Spinal cord (tissue), 10 donors: ENCODE measurements at places on chromosomes 7 and 10. TPM values are rescaled to one million over a fixed set of nuclear protein-coding genes. Genes with fewer than 3 reads are reported as not detected.
A peak's percentile ranks its signal among the peaks of the same experiment; 100 is the strongest.

The PPP1R17 gene
- total RNA-seq, result 1.8 TPM

The TRIM56 gene
- total RNA-seq, result 10.9 TPM

The MPP7 gene
- 3.9 TPM for total RNA-seq

The SPDYE3 gene
- not detected for total RNA-seq

The LIPF gene
- total RNA-seq, result not detected

The ADRB1 gene
- total RNA-seq, result 2.9 TPM

The INHBA gene
- total RNA-seq, result 8.3 TPM

The FFAR4 gene
- total RNA-seq, result 0.06 TPM

DNA sequence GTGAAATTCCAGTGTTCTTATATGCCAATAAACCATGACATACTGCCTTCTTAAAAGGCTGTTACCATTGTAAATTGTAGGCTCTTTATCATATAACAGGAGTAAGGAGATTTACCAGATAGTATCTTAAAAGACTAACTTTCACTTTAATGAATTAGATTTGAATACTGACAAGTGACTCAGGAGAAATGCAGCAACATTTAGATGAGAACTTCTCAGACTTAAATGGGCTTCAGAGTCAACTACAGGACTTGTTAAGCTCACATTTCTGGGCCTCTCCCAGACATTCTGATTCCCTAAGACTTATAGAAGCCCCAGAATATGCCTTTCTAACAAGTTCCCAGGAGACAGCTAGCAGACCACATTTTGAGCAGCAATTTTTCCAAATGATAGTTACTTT, 466.3 kb downstream of the ARL4A start:
- no peak overlapping the region for H3K4me3 ChIP-seq
- DNase-seq, result no peak
- no peak overlapping the region for H3K27ac ChIP-seq
- no peaks in the 10 kb centered on the region for H3K36me3 ChIP-seq
- H3K27me3 ChIP-seq, result no peaks in the 10 kb centered on the region

GRCh38 chr10:82538272-82538671, 663.3 kb downstream of the NRG3 start:
- H3K27me3 ChIP-seq, result no peaks in the 10 kb centered on the region
- no peak for DNase-seq
- no peak overlapping the region for H3K4me3 ChIP-seq
- H3K27ac ChIP-seq, result no peak overlapping the region
- no peaks in the 10 kb centered on the region for H3K36me3 ChIP-seq

- H3K27me3 ChIP-seq, result no peaks in the 10 kb centered on the region
- no peaks in the 10 kb centered on the region for H3K36me3 ChIP-seq
- peaks cover 14% of the 10 kb centered on the region for H3K4me1 ChIP-seq
- H3K27ac ChIP-seq, result no peak overlapping the region
- DNase-seq, result no peak
These were observed 43.1 kb upstream of the FOXK1 start for GRCh38 chr7:4638781-4639575.

- DNase-seq, result no peak
- H3K27me3 ChIP-seq, result no peaks in the 10 kb centered on the region
- H3K4me1 ChIP-seq, result no peaks in the 10 kb centered on the region
These were observed 256.8 kb downstream of the ELFN1 start for GRCh38 chr7:1926908-1927306.

GRCh38 chr10:3485057-3485686, 299.8 kb downstream of the KLF6 start:
- peak overlapping the region; percentile 70 for H3K27ac ChIP-seq
- no peaks in the 10 kb centered on the region for H3K36me3 ChIP-seq
- no peaks in the 10 kb centered on the region for H3K27me3 ChIP-seq
- DNase-seq, result no peak

- H3K27me3 ChIP-seq, result no peaks in the 10 kb centered on the region
- DNase-seq, result no peak
- no peak overlapping the region for H3K27ac ChIP-seq
- no peak overlapping the region for H3K4me3 ChIP-seq
- no peaks in the 10 kb centered on the region for H3K36me3 ChIP-seq
These were observed 235.8 kb downstream of the CHCHD3 start for GRCh38 chr7:132846086-132846485.

GRCh38 chr7:21944616-21945453, 864 bp downstream of the CDCA7L start:
- peak; percentile 66 for DNase-seq
- peaks cover 16% of the 10 kb centered on the region for H3K4me1 ChIP-seq
- H3K27me3 ChIP-seq, result peaks cover 15% of the 10 kb centered on the region
- peak overlapping the region; percentile 15 for H3K27ac ChIP-seq

DNA sequence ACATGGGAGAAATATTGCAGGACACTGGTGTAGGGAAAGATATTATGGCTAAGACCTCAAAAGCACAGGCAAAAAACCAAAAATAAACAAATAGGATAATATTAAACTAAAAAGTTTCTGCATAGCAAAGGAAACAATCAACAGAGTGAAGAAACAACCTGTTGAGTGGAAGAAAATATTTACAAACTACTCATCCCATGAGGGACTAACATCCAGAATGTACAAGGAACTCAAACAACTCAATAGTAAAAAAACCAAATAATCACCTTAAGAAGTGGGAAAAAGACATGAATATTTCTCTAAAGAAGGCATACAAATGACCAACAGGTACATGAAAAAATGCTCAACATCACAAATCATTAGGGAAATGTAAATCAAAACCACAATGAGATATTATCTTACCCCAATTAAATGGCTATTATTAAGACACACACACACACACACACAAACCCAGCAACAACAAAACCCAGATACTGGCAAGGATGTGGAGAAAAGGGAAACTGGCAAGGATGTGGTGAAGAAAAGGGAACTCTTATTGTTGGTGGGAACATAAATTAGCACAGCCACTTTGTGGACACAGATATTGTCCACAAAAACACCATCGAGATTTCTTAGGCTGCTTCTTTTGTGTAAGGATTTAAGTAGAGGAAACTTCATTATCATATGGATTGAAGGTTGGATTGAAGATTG, 9.8 kb upstream of the RAB18 start:
- H3K27me3 ChIP-seq, result no peaks in the 10 kb centered on the region
- H3K4me1 ChIP-seq, result no peaks in the 10 kb centered on the region

DNA sequence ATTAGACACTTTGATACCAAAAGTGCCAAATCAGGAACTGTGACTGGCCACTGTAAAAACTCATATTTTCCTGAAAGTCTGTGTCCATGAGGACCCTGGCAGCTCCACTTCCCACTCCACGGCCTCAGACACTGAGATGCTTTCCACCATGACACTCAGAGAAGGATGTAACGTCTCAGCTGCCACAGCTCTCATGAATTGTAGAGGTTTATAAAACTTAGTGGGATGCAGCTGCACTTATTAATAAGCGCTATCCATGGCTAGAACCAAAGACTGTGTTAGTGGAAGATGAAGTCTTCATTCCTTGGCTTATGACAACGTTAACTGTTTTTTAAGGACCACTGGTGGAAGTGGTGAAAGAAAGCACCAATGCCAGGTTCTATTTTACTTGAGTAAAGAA, 121.0 kb downstream of the ITIH5 start:
- H3K27me3 ChIP-seq, result no peaks in the 10 kb centered on the region
- DNase-seq, result no peak
- H3K27ac ChIP-seq, result no peak overlapping the region
- H3K4me3 ChIP-seq, result no peak overlapping the region
- H3K36me3 ChIP-seq, result no peaks in the 10 kb centered on the region
- H3K4me1 ChIP-seq, result peaks cover 18% of the 10 kb centered on the region

DNA sequence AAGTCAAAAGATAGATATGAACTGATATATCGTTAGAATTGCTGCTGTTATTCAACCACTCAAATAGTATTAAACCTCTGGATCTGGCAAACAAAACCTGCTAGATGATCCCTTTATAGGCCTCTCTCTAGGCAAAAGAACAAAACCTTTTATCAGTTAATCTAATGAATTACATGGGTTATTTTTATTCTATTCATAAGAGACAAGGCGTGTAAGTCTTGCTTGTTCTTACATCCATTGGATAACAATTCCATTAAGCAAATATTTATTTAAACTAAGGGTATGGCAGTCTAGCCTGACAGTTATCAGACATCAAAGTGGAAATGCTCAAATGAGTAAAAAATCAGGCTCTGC, 16.6 kb upstream of the ADRB1 start:
- no peaks in the 10 kb centered on the region for H3K36me3 ChIP-seq
- peak overlapping the region; percentile 27 for H3K27ac ChIP-seq
- no peaks in the 10 kb centered on the region for H3K27me3 ChIP-seq
- H3K4me3 ChIP-seq, result no peak overlapping the region

GRCh38 chr10:62736168-62736546, 68.4 kb upstream of the ADO start:
- H3K36me3 ChIP-seq, result no peaks in the 10 kb centered on the region
- no peak overlapping the region for H3K27ac ChIP-seq
- H3K27me3 ChIP-seq, result no peaks in the 10 kb centered on the region
- H3K4me3 ChIP-seq, result no peak overlapping the region
- no peak for DNase-seq

- no peaks in the 10 kb centered on the region for H3K36me3 ChIP-seq
- no peaks in the 10 kb centered on the region for H3K27me3 ChIP-seq
- peaks cover 2% of the 10 kb centered on the region for H3K4me1 ChIP-seq
- no peak overlapping the region for H3K27ac ChIP-seq
These were observed 29.4 kb downstream of the CDH23 start for GRCh38 chr10:71426058-71426605.

- no peak overlapping the region for H3K4me3 ChIP-seq
- no peaks in the 10 kb centered on the region for H3K27me3 ChIP-seq
- H3K4me1 ChIP-seq, result peaks cover 3% of the 10 kb centered on the region
- no peaks in the 10 kb centered on the region for H3K36me3 ChIP-seq
- no peak for DNase-seq
These were observed 91.2 kb downstream of the KAT6B start for GRCh38 chr10:74917481-74918077.

DNA sequence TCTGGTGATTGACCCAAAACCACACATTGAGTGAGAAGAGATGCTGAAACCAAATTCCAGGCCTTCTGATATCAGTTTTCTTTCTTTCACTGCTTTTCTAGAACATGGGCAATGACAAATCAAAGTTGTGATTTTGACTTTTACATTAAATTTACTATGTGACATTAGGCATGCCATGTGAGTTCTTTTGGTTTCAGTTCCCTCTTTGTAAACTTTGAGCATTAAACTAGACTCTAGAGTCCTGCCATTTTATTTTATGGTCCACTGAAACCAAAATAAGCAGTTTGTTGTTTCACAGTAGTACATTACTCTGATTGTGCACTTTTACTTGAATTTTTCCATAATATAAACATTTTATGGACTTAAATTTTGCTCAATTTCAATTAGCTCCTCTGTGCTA, 381.1 kb upstream of the SEMA3D start:
- no peak for DNase-seq
- no peaks in the 10 kb centered on the region for H3K36me3 ChIP-seq
- no peak overlapping the region for H3K27ac ChIP-seq
- no peaks in the 10 kb centered on the region for H3K27me3 ChIP-seq

DNA sequence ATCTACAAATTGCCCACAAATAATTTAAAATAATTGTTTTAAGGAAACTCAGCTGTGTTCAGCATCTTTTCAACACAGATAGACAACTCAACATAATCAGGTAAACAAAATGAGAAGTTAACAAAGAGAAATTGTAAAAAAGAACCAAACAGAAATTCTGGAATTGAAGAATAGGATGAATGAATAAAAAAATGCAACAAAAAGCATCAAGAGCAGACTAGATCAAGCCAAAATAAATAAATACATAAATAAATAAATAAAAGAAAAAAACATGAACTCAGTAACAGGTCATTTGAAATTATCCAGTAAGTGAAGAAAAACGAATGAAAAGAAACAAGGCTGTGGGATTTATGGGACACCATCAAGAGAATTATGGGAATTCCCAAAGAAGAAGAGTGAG, 94.0 kb upstream of the CDK6 start:
- H3K4me1 ChIP-seq, result peaks cover 9% of the 10 kb centered on the region
- H3K27me3 ChIP-seq, result no peaks in the 10 kb centered on the region
- no peak overlapping the region for H3K4me3 ChIP-seq

GRCh38 chr7:55548295-55548731, 24.0 kb downstream of the VOPP1 start:
- no peaks in the 10 kb centered on the region for H3K27me3 ChIP-seq
- H3K4me1 ChIP-seq, result peaks cover 41% of the 10 kb centered on the region
- H3K36me3 ChIP-seq, result no peaks in the 10 kb centered on the region
- H3K4me3 ChIP-seq, result no peak overlapping the region
- H3K27ac ChIP-seq, result no peak overlapping the region
